ENCODE measurements at places on chromosomes 1 and 21.

- DNase-seq: peak; percentile 31
Observed at GRCh38 chr1:20678599-20678998, 17.4 kb upstream of the DDOST start.

DNA sequence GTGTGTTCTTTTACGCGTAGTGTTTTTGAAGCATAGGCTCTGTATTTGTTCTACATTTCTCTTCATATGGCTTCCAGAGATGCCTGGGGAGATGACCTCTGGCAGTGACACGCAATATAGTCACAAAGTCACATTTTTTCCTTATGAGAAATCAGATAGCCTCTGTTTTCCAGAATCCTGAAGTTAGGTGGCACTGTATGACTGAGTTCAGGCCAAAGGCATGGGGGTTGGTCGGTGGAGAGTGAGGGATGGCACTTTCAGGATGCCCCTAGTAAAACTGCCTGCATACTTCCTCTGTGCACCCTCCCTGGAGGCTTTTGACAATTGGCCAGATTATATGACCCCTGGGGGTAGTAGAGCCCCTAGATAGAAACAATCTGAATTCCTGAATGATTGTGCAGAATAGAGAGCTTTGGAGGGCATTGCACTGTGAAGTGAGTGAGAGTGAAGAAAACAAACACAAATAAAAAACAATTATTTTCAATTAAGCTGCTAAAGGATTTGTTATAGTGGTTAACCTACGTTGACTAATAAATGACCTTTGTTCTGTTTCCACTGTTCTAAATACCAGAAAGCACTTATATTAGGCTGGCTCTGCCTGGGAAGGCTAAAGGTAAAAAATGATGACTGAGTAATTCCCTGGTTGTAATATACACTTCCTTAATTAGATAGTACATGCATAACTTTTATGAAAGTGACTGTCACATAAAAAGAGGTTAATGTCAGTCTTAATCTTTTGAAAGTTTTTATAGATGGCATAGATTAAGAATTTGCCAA, 1660.8 kb downstream of the PLA2G4A start:
- DNase-seq: no peak

DNA sequence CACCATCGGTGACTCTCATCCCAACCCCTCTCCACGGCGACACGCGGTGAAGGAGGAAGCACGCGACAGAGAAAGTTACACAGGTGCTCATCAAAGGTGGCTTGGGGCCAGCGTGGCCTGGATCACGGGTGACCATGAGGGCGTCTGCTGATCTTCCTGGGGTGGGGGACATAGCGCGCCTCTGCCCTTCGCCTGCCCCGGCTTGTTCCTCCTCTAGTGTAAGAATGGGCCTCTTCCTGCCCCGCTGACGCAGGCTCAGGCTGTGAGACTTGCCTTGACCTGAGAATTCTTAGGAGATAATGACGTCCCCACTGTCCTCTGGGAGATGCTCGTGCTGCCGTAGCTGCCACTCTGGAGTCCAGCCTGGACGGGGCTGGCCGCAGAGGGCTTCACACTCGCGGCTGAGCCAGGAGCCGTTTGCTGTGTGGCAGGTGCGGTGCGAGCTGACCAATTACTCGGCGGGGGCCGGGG, 39.0 kb upstream of the TMEM52 start:
- DNase-seq: no peak

- no peak for DNase-seq
Observed at GRCh38 chr21:24424776-24425175, 1182.5 kb downstream of the MRPL39 start.

GRCh38 chr1:30249446-30250337, 473.7 kb downstream of the MATN1 start:
- no peak for DNase-seq

DNA sequence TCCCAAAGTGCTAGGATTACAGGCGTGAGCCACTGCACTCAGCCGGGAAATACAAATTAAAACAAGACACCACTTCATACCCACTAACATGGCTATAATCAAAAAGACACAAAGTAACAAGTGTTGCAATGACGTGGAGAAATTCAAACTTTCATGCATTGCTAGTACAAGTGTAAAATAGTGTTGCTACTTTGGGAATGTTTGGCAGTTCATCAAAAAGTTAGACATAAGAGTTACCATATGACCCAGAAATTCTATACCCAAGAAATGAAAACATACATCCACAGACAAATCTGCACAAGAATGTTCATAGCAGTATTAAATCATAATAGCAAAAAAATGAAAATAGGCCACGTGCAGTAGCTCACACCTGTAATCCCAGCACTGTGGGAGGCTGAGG, 16.4 kb downstream of the FOXJ3 start:
- DNase-seq: no peak

DNA sequence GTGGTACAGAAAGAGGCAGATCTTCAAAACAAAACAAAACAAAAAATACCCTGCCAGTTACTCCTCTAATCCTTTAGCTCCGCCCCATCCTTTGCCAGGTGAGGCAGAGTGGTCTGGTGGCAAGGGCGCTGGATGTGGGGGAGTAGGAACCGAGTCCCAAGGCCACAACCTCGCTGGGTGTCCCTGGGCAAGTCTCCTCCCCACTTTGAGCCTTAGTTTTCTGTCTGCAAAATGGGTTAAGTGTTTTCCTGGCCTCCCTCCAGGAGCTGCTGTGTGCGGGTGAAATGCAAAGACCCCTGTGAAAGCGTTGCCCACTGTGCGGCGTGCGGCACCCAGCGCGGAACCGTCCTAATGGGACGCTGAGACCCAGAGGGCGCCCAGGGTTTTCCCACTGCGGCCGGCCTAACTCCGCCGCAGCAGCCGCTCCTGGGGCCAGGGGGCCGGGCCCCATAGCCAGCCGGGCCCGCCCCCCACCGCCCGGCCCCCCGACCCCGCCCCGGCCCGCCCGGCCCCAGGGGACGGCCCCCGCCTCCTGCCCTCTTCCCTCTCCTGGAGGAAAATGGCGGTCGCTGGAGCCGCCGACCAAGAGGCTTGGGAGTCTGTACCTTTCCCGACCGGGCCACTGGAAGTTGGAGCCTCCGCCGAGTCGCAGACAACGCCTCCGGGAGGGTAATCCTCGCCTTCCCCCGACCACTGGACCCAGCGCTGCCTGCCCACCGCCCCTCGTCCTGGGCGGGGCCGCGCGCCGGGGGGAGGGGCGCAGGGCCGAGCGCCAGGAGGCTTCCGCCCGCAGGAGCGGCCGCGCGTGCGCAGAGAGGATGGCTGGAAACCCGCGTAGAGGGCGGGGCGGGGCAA, at the start of the genes ERMAP and SVBP:
Gene ERMAP, plus strand, starts transcription at position 538 of the 855 bp plus-strand sequence. CDS start 13,327 bp downstream, outside the sequence.
Gene SVBP, minus strand, starts transcription at position 813 of the 855 bp plus-strand sequence. CDS start 853 bp downstream, outside the sequence.
- DNase-seq: peak; percentile 95

GRCh38 chr1:167748906-167749305, 27.1 kb downstream of the MPZL1 start:
- no peak for DNase-seq

GRCh38 chr1:176717066-176717750, 254.2 kb downstream of the PAPPA2 start:
- DNase-seq: no peak

DNA sequence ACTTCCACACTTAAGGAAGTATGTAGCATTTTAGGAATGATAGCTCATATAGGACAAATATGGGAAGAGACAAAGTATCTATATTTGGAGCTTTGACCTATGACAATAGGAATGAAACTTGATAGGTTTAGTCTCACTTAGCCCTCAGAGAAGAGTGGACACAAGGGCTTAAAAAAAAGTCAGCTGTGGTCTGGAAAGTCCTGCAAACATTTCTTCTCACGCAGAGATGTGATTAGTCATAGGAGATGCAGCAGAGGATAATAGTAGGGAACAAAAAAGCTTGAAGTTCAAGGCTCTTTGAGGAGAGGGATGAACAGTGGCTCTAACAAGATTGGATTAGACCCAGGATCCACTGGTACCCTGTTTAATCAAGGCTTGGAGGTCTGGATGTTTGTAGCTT, 14.8 kb upstream of the RNF220 start:
- DNase-seq: no peak

GRCh38 chr21:26389971-26390641, 183.0 kb downstream of the CYYR1 start:
- DNase-seq: no peak

DNA sequence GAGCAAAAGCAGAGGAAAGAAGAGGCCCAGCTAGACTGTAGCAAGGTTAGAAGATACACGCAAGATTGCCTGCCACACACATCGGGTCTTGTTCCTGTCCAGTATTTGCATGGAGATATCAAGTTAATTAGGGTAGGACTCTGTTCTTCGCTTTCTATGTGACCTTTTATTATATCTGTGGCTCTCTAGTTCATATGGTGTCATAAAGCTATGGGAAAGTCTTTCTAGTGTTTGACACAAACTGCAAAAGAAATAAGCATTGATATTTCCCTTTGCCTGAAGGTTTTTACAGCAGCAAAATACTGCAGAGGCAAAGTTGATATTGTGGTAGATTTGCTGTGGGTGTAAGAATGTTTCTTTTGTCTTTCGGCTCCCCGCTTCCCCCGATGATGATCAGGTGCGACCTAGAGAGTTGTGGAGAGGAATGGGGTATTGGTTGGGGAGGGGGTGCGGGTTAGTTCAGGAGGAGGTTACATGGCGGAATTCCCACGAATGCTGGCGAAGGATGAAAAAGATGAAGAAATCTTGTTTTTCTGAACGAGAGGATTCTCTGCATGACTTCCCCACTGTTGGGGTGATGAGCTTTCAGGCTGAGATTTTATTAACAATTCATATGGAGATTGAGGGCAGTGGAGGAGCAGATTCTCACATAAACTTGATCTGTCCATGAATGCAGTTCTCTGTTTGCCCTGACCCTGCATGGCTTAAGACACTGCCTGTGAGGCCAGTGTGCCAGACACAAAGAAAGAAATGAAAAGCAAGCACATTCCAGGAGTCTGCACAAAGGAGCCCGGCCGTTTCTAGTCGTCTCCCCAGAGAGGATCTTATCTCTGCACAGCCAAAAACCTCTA, 550.2 kb downstream of the USP25 start:
- no peak for DNase-seq

- DNase-seq: no peak
Observed at GRCh38 chr1:172003766-172004530, 162.7 kb downstream of the DNM3 start.

DNA sequence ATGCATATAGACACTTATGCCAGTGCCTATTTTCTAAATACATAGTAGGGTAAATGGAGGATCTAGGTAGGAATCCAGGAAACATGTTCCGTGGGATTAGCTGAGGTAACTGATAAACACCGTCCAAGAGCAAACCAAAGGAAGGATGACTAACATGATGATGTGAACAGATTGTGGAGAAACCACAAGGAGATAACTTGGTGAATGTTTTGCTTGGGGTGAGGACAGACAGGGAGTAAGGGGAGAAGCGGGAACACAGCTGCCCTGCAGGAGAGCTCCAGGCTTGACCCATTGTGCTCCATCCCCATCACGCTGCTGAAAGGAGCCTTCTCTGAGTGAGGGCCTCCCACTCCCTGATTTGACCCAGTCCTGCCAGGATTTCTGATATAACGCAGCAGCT, 87.0 kb upstream of the ZC3H11B start:
- no peak for DNase-seq

GRCh38 chr1:15328351-15329103, 81.2 kb upstream of the EFHD2 start:
- DNase-seq: no peak

DNA sequence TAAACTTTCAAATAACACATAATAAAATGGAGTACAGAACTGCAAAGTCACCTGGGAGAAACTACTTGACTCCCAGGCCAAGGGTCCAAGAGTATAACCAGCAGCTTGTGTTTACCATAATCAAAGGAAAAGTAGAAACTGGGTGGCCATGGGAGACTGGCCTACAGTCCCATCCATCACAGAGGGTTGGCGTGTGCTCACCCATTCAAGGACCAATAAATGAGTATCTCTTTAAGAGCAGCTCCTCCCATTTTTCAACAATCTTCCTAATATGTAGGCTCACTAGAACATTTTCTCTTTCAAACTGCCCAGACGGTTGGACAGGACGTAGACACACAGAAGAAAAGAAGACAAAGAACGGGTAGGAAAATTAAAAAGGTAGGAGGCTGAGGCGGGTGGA, at the start of gene FMO3:
Gene FMO3, plus strand, starts transcription at position 302 of the 400 bp plus-strand sequence. CDS start 1,754 bp downstream, outside the sequence.
- DNase-seq: no peak

DNA sequence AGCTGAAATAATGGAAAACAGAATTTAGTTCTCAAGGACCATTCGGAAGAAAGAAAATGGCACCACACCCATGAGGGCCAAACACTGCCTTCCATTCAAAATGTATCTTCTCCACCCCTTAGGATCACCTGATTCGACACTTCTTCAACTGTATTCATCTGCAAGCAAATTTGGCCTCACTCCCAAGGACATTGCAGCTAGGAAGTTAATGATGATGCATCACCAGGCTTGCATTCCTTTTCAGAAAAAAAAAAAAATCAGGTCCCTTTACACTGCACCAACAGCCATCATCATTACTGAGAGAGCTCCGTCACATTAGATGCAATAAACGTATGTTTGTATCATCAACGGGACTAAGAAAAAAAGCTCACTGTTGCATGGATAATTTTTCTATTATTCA, 368.3 kb downstream of the PCP4 start:
- DNase-seq: no peak

- no peak for DNase-seq
Observed at GRCh38 chr1:42963378-42964043, 4.8 kb upstream of the SLC2A1 start.

DNA sequence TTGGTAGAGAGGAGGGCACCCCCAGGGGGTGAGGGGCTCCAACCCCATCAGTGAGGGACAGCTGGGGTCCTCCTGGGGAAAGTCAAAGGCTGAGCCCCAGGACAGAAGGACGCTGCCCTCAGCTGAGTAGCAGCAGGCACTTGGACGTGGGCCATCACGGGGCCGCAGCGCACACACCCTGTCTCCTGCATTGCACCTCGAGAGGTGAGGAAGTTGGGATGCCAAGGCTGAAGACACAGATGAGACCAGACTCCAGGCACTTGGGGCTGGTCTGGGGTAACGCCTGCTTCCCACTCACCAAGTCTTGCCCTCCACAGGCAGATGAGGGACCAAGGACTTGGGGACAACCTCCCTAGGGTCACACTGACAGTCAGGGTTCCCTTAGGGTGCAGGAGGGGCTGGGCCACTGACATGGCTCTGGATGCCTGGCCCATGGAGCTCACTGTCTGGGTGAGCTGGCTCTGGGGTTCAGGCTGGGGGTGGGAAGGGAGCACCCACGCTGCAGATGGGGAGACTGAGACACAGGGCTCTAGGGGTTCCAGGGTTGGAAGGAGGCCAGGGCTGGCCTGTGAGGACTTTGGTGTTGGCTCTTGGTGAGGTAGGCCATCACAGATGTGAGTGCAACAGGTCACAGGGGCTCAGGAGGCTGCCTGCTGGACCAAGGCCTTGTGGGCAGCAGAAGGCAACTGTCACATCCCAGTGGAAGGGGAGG, 16.6 kb upstream of the ZNF678 start:
- DNase-seq: no peak

DNA sequence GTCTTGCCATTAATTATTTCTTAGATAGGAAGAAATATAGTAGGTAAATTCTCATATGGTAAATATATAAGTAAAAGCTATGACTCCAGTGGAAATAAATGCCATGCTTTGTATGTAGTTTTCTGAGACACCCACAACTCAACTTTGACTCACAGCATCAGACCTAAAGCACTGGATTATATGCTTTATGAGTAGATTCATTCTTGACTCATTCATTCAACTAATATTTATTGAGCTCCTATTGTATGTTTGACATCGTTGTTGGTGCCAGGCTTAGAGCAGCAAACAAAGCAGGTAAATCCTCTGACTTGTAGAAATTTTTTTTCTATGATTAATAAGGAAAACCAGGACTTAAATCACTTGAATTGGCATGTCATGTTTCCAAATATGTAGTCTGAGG, 211.4 kb downstream of the PTPRC start:
- DNase-seq: no peak

- no peak for DNase-seq
Observed at GRCh38 chr1:185567440-185567839, 166.8 kb upstream of the HMCN1 start.

Measured in activated CD4-positive, alpha-beta T cell treated with anti-CD3 and anti-CD28 coated beads, Interleukin-2, Interleukin-4, amounts not matched to agents 100 ng/mL and 50 ng/mL, durations not matched to agents 16 hours and 8 hours (primary cell).